Fibroblast of skin of scalp (primary cell): ENCODE measurements at places on chromosomes 13 and 19.
A peak's percentile ranks its signal among the peaks of the same experiment; 100 is the strongest.

DNA sequence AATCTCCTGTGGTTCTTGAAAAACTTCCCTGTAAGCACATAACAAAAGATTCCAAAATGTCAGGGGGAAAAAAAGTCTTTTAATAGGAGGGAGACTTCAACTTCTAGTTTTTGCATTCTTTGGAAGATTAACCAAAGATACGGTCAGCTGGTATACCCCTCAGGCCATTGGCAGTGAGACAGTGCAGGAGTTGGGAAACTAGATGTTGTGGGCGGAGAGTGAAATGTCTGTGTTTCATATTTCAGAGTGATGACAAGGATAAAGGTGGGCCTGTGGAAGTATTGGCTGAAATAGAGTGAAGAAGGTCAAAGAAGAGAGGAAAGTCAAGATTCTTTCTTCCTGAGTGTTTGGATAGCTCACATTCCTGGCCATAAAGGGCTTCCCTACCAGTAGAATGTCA is 40.8 kb downstream of the CYP2B6 start:
- DNase-seq, result no peak

- no peak for DNase-seq
These were observed 661.3 kb upstream of the KLF12 start for GRCh38 chr13:74795526-74795925.

DNA sequence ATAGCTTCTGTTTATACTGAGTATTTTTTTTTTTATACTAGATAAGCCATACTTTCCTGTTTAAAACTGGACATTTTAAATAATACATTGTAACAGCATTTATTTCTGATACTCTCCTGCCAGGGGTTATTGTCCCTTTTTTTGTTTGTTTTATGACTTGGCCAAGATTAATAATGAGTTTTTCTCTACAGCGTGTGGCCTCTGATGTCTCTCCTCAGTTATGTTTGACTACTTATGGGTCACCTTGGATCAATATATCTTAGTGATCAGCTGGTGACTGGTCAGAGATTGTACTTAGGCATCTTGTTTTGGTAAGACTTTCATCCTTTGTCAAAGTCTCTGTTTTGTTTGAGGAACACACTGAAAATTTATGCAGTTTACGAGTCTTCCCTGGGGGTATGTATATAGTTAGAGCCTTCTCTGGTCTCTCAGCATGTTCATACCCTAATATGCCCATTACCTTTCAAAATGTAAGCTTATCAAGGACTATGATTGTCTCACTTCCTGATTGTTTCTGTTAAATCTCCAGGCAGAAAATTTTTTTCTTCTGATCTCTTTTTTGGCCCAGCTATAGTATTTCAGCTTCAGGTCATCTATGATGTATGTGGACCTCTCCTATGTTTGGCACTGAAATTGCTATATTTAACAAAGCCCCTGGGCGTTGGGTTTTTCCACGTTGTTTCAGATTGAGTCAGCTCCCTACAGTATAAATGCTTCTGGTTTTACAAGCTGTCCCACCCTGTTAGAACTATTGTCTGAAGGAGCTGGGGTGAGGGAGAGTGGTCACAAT is 87.9 kb downstream of the URI1 start:
- peak; percentile 80 for DNase-seq

DNA sequence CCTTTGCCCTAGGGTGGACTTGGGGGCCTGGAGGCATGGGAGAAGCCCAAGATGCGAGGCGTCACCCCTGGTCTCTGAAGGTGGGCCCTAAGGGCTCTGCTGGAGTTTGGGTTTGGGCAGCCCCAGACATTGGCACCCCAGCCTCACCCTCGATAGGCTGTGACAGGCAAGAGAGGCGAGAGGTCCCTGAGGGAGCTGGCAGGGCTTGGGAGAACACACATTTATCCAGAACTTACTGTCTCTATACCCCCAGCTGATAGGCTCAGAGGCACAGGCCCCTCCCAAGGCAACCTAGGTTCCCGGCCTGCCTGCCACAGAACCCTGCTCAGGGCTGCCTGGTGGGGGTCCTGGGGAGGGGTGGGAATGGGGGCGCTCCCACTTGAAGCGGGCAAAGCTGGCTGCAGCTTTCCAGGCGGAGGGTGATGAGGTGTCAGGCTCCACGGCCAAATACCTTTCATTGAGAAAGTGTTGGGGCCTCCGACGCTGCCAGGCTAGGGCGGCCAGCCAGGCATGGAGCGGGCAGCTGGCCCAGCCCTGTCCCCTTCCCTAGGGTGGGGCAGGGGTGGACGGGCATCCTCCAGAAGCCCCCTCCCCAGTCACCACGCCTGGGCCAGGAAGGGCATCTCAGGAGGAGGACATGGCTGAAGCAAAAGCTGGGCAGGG is 9.7 kb downstream of the CILP2 start:
- no peak for DNase-seq

DNA sequence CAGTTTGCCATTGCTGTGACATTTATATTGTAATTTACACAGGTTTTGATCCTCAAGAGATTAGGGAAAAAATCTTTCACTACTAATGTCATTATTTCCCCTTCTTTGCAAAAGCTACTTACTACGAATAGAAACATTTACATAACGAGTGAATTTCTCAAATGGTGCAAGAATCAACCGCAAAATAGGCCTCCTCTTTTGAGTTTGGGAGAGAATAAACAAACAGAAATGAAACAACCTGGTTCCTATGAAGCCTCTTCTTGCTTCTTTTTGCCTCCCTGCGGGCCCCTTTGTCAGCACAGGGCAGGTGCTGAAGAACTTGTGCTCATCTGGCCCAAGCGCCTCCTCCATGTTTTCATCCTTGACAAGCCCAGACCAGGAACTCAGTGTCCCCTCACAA is 10.1 kb upstream of the GJA3 start:
- DNase-seq, result no peak

- DNase-seq, result no peak
These were observed 5.1 kb upstream of the ZNF77 start for GRCh38 chr19:2949939-2950285.

DNA sequence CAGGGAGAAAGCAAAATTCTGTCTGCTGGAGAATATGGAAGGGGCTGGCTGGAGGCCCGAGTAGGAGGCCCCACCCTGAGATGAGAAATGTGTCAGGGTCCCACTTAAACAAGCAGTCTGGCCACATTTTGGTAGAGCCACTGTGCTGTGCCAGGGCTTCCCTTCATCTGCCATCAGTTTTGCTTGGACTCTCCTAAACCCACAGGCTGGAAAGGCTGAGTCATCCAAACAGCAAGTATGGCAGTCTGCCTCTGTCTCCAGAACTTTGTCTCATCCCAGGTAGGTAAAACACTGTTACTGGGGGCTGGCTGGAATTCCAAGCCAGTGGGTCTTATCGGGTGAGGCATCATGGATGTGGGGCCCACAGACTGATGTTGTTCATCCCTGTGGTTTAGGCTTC is 1390.6 kb downstream of the UQCRFS1 start:
- DNase-seq, result no peak

DNA sequence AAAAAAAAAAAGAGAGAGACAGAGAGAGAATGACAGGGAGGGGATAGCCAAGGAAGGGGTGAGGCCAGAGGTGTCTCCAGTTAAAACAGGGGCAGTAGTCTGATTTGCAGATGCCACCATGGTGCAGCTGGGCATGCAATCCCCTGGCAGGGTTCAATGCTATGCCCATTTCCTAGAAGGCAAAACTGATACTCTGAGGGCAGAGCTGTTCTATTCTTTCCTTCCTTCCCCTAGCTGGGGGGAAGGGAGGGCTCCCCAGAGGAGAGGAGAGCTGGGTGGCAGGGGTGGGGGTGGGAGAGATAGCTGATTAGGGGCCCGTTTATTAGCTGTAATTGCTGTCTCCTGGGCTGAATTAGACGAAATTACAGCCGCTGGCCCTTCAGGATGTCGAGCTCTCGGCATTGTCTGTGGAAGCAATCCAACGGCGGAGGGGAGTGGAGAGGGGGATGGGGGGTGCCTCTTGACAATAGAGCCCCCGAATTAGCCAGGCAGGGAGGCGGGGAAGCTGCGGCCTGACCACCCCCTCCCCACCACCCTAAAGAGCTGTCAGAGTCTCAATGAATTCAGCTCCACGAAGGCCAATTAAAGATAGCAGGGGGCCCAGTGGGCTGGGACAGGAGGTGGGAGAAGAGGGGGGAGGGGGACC is 14.4 kb upstream of the DPP9 start:
- no peak for DNase-seq

DNA sequence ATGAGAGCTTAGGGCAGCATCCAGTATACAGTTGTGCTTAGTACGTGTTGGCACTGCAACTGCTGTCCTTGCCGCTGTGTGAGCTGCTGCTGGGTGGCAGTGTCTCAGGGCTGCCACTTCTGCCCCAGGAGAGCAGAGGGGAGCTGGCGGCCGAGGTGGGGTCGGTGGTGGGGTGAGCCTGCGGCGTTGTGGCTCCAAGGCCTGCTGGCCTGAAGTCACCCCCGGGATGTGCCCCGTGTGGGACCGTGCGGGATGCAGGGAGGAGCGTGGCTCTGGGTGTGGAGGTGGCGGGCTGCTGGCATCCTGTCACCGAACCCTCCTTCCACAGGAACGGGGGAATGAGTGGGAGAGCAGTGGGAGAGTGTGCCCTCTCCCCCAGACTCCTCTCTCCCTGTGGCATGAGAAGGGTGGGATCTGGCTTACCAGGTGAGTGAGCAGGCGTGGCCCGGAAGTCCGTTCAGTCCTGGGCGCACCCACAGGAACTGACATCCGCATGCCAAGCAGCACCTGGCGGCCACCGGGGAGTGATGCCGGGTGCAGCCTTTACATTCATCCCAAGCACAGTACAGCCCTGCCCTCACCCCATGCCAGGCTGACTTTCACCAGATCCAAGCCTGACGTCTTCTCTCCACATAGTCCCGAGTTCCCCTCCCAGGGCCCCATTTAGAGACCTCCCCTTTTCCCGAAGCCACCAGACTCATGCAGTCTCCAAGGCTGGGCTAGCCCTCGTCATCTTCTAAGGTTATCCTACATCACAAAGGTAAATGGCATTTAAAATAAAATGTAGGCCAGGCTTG is 26.6 kb downstream of the MCF2L start:
- no peak for DNase-seq

DNA sequence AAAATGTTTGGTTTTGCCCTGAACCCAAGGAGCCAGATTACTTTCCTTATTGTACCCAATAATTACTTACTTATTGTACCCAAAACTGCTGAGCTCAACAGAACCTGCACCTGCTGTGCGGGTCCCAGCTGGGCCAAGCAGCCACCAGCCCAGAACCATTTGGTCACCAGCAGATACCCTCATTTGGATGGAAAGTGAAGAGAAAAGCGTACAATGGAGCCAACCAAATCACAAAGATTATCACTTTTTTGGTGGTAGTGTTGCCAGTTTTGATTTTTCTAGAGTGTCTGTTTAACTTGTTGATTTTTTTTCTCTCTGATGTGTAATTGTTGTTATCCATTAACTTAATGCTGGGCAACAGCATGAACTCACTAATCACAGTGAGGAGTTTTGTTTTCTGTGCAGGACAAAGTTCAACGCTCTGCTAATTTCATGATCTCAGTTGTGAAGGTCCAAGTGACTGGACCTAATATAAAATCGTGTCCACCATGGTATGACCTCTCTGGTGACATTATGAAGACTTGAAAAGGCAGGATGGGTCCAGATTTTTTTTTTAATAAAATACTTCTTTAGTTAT is 23.8 kb downstream of the SPATA13 start:
- no peak for DNase-seq

- DNase-seq, result no peak
These were observed 632.3 kb downstream of the SLITRK6 start for GRCh38 chr13:85166891-85167290.

DNA sequence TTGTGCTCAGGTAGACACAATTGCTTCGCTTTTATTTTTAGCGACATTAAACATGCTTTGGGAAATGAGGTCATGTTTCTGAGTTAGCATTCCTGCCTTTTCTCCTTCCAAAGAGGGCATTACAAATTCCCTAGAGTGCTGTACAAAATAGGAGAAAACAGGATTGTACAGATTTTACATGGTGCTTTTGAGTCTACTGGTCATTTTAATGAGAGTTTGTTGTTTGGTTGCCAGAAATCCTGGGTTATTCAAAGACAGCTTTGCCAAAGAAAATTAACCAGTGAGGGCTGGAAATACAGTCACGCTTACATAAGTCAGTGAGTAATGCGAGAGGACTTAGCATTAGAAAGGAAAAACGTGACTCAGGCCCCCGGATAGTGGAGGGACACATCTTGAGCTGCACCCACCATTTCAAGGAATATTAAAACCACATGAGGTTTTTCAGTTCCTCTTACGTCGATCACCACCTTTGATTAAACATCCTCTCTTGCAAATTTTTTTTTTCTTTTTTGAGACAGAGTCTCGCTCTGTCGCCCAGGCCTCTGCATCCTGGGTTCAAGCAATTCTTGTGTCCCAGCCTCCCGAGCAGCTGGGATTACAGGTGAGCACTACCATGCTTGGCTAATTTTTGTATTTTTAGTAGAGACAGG is 55.4 kb downstream of the SACS start:
- DNase-seq, result peak; percentile 99
